ENCODE measurements at places on chromosomes 13 and 19. TPM values are rescaled to one million over a fixed set of nuclear protein-coding genes. Genes with fewer than 3 reads are reported as not detected.

Gene ZNF225
- total RNA-seq = 6.7 TPM

Gene ZNF296
- not detected for total RNA-seq

Gene INSL3
- total RNA-seq = not detected

Gene ZNF534
- total RNA-seq = not detected

Gene ZNF576
- total RNA-seq = 8.0 TPM

Gene SIGLEC5
- not detected for total RNA-seq

Gene PEAK3
- not detected for total RNA-seq

Gene CEACAM16
- total RNA-seq = not detected

Gene ZNF420
- total RNA-seq = 7.8 TPM

Gene CLEC17A
- total RNA-seq = not detected

Gene DCT
- total RNA-seq = 0.12 TPM

Gene ZNF99
- total RNA-seq = not detected

Gene SGCG
- total RNA-seq = 0.53 TPM

Gene LILRA5
- not detected for total RNA-seq

Gene KLK1
- not detected for total RNA-seq

Gene MYO1F
- total RNA-seq = 0.23 TPM

Gene ZNF432
- 6.1 TPM for total RNA-seq

Gene GPR42
- total RNA-seq = not detected

Gene ZNF439
- 4.8 TPM for total RNA-seq

Gene CYP2A6
- not detected for total RNA-seq

Gene CBARP
- 1.1 TPM for total RNA-seq

Gene PDX1
- not detected for total RNA-seq

Gene IGFL2
- total RNA-seq = not detected

Gene CD70
- not detected for total RNA-seq

Gene TNFSF11
- not detected for total RNA-seq

Gene TEX29
- 3.6 TPM for total RNA-seq

Gene KLF1
- total RNA-seq = 0.12 TPM

Gene RGCC
- 4.4 TPM for total RNA-seq

Gene ZNF575
- 0.08 TPM for total RNA-seq

Gene CD209
- total RNA-seq = not detected

Gene MUC16
- total RNA-seq = not detected

Gene C19orf73
- total RNA-seq = 0.70 TPM

Gene NEK3
- total RNA-seq = 5.6 TPM

Gene SPART
- 156 TPM for total RNA-seq

Gene CDX2
- total RNA-seq = not detected

Gene GPR12
- not detected for total RNA-seq

Gene SSBP4
- 36.4 TPM for total RNA-seq

Gene OBI1
- 11.4 TPM for total RNA-seq

Gene PDS5B
- total RNA-seq = 9.7 TPM

Gene OR4F17
- not detected for total RNA-seq

Gene ATP11A
- total RNA-seq = 7.8 TPM

Gene RRAS
- 59.3 TPM for total RNA-seq

Gene PSG3
- not detected for total RNA-seq

Gene HSD17B14
- total RNA-seq = 5.3 TPM

Gene PEX11G
- total RNA-seq = 2.9 TPM
